Posterior cingulate gyrus (tissue), 11 donors: ENCODE measurements at places on chromosomes 6 and 20.

DNA sequence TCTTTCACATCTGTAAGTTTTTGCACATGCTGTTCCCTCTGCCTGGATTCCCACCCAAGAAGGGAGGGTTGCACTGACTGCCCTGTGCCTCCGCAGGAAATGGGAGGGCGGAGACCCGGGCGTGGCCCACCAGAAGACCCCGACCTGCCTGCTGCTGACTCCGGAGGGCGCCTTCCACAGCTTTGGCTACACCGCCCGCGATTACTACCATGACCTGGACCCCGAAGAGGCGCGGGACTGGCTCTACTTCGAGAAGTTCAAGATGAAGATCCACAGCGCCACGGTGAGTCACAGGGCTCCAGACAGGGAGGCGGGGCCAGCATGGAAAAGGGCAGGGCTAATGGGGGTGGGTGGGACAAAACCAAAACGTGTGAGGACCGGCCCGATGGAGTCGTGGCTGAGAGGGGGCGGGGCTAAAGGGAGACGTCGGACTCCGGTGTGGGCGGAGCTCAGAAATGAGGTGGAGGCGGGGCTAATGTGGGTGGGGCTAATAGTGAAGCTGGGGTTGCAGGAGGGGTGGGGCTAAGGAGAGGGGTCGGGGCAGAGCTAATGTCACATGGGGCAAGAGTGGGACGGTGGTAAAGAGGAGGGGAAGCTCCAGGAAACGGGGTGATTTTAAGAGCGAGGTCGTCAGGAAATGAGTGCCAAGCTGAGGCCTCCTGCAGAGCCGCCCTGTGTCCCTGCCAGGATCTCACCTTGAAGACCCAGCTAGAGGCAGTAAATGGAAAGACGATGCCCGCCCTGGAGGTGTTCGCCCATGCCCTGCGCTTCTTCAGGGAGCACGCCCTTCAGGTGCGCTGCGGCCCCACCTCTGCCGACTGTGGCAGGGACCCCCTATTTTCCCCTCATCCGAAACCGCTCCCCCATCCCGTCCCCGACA, 12.6 kb downstream of the HSPA12B start:
- peak; percentile 74 for DNase-seq

- no peak for DNase-seq
These were observed 160.2 kb downstream of the MTFR2 start for GRCh38 chr6:136089876-136090275.

- peak; percentile 73 for DNase-seq
These were observed 15.8 kb upstream of the LIN28B start for GRCh38 chr6:104940893-104941728.

GRCh38 chr6:138007014-138007472, 100.2 kb downstream of the PERP start:
- DNase-seq, result no peak

GRCh38 chr6:28208111-28208659, 16.9 kb upstream of the ZSCAN9 start:
- DNase-seq, result no peak

GRCh38 chr6:16805243-16805950, 44.1 kb upstream of the ATXN1 start:
- DNase-seq, result no peak

DNA sequence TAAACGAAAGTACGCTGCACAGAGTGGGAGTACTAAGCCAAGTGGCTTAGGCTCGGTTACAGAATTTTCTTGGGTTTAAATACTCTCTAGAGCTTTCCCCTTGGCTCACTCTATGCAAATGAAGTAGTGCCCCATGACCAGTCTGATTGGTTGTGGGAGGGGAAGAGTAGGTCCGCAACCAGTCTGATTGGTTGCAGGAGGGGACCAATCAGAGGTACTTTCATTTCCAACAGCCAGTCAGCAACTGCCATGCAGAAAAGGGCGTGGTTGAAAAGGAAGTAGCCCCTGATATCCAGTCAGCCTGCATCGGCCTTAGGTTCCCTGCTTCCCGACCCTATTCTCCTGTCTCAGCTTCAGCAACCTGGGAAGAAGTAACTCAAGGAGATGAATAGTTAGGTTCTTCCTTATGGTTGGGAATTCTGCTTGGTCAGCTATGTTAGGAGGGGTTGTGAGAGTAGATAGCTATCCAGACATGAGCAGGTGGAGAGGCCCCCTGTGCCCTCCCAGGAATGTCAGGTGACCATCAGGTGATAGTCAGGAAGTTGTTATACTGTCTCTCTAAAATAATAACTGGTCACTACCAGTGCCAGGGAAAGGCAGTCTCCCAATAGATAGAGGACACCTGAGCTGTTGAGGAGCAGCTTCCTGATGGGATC, 57.4 kb downstream of the FARS2 start:
- DNase-seq, result no peak

GRCh38 chr20:59460352-59460751, 144.0 kb upstream of the PHACTR3 start:
- no peak for DNase-seq

DNA sequence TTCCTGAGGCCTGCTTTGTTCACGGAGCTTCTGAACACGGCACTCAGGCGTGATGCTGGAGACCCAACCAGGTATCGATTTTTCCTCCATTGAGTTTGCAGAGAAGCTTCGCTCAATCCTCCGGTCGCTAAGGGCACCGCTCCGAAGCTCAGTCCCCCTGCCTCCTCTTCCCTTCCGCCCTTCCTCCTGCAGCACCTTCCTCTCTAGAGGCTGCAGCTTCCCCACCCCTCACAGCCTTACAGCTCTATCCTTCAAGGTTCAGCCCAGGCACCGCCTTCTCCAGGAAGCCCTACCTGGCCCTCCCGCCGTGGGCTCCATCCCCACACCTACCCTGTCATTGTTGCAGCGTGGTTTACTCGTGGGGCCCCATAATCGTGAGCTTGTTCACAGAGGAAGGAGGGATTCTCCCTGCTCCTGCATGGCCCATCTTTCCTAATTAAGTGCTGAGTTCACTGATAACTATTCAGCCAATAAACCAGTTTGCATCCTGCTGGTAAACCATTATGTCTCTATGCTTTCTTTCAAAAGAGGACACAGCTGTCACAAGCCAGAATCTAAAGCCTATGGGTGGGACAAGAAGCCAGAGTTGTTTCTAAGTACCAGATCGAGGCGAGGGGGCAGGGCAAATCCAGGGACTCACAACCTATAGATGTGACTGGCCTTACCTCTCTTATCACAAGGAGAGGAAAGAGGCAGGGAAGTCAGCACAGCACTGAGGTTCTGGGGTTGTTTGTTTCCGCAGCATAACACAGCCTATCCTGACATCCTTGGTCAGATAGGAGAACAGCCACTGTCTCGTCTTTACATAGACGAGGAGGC, 152.0 kb downstream of the GRM4 start:
- no peak for DNase-seq

DNA sequence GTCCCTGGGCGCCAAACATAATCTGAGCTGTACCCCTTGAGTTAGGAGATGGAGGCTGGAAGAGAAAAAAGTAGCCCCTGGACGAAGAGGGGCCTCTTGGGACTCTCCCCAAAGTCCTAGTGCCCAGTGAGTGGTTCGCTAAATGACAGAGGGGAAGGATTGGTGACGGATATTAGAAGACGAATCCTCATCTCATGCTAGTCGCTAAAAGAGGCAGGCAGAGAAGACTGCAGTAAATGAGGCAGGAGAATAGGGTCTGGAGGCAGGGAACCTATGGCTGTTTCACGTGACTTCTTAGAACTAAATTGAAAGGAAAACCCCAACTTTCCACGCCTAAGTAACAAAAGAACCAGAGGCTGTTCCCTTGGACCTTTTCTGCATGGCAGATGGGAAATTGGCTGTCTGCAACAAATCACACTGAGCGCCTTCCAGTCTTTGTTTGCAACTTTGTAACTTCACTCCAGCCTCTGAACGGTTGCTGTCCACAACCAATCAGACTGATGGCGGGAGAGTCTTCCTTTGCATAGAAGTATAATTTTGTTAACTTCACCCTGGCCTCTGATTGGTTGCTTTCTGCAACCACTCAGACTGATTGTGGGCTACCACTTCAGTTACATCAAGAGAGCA, 731 bp upstream of the RBL1 start:
- no peak for DNase-seq

DNA sequence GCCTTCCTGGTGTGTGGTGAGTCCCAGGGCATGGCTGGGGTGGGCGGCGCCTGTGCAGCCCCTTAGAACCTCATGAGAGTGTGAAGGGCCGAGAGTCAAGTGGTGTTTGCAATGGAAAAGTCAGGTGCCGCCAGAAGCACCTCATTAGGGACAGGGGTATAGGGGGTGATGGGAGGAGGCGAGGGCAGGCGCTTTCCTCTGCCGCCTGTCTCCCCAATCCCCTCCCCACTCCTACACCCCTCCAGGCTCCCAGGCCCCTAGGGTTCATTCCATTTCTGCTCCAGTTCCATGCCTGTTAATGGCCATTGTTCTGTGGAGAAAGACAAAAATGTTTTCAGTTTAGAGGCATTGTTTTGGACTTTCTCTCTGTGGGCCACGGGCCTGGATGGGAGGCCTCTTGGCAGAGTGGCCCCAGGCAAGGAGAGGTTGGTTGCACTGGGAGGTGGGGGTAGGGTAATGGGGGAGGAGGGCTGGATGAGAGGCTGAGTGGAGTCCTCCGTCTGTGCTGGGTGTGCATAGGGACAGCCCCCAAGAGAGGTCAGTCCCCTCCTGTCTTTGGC, 21.4 kb upstream of the SCUBE3 start:
- DNase-seq, result no peak

DNA sequence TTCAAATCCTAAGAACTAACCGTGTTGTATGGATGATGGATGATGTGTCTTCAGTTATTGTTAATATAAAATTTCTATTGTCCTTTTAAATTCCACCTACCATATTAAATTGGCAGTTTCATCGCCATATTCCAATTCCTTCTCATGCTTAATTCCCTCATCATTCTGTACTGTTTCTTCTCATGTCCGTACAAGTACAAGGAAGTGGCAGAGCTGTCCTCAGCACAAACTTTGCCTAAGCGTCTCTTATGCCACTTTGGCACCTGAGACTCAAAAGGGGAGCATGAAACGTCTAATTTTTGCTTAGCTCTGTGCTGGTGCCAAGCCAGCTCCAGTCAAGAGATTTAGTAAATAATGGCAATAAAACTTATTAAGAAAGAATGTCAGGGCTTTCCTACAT, 158.2 kb upstream of the LAMA2 start:
- no peak for DNase-seq

GRCh38 chr6:123434186-123434585, 202.6 kb downstream of the TRDN start:
- no peak for DNase-seq
